ENCODE measurements at places on chromosomes 16 and 17.

GRCh38 chr17:48429638-48430586, at the start of gene SKAP1:
SKAP1 (minus strand) TSS chr17:48430214.
- DNase-seq, result no peak

DNA sequence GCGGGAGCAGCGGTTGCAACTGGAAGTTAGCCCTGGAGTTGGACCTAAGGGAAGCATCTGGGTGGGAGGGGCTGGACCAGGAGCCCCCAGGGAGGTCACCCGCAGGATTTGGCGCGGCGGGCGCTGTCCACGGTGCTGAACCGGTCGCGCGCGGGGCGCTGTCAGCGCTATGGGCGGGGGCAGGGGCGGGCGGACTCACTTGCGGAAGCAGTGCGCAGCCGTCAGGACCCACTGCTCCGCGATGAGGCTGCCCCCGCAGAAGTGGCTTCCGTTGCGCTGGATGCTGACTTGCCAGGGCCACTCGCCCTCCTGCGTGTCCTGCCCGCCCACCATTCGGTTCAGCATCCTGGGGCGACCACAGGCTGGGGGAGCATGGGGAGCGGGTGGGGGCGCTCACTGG, 4.5 kb downstream of the PRSS27 start:
- DNase-seq, result peak; percentile 78

GRCh38 chr16:27725236-27726000, 175.5 kb downstream of the KATNIP start:
- DNase-seq, result no peak

GRCh38 chr16:73483076-73483791, 435.3 kb upstream of the ZFHX3 start:
- DNase-seq, result no peak

GRCh38 chr16:72199761-72200337, 27.9 kb upstream of the PMFBP1 start:
- no peak for DNase-seq

- DNase-seq, result no peak
Observed at GRCh38 chr17:61440697-61441096, 11.5 kb upstream of the TBX4 start.

DNA sequence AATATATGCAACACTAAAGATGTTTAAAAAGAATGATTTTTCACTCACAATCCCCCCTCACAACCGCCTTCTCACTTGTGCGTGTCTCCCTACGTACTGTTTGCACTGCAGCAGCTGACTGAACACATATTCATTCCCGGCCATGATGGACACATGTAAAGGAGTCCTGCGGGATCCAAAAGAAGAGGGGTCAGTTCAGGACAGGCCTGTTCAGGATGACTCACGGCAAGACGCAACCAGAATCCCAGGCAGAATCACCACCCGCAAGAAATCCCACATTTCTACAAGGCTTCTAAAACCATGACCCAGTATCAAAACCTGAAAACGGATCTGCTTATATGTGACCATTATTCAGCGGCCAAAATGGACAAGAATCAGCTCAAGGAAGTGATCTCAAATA, 52.3 kb downstream of the CYB5D2 start:
- no peak for DNase-seq

DNA sequence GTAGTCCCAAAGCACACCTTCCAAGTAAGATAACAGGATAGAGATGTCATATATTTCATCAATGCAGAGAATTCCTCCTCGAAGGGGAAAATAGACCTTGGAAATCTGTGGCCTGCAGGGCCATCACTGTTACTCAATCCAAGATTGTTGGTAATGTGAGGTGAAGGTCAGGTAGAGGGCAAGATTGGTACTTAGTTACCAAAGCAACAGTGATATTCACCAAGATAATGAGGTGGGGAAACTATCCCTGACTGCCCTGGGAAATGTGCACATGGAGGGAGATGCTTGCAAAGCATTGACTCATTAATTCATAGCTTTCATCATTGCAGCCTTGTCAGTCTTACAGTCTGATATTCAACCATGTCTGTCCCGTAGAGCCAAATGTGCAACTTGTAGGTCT, 234.1 kb upstream of the MON1B start:
- no peak for DNase-seq

GRCh38 chr16:11806721-11807120, 9.7 kb upstream of the ZC3H7A start:
- DNase-seq, result no peak

GRCh38 chr17:64173646-64174045, 43.7 kb upstream of the ERN1 start:
- no peak for DNase-seq

GRCh38 chr16:16047761-16048160, 98.3 kb downstream of the ABCC1 start:
- DNase-seq, result no peak

GRCh38 chr16:57601801-57602478, 26.5 kb upstream of the ADGRG1 start:
- no peak for DNase-seq

DNA sequence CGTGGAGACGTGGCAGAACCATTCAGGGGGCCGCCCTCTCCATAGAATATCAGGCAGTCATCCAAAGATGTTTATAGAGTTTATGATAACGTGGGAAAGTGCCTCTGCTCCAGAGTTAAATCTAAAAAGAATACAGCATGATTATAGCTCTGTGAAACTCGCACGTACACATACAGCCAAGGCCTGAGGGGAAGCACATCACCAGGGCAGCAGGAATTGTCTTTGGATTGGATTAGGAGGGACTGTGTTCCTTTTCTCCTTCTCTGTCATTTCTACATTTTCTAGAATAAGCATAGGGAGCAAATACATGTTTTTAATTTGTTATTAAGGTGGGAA, 26.9 kb downstream of the EEF2K start:
- DNase-seq, result no peak

- DNase-seq, result no peak
Observed at GRCh38 chr17:5014357-5014756, 16.6 kb downstream of the KIF1C start.

- peak; percentile 96 for DNase-seq
Observed at GRCh38 chr16:67226804-67227566, at the start of gene TMEM208. TMEM208 (plus strand) TSS chr16:67227130; CDS start chr16:67227219, 89 bp downstream.

GRCh38 chr16:87414251-87414680, 22.1 kb downstream of the MAP1LC3B start:
- peak; percentile 18 for DNase-seq

DNA sequence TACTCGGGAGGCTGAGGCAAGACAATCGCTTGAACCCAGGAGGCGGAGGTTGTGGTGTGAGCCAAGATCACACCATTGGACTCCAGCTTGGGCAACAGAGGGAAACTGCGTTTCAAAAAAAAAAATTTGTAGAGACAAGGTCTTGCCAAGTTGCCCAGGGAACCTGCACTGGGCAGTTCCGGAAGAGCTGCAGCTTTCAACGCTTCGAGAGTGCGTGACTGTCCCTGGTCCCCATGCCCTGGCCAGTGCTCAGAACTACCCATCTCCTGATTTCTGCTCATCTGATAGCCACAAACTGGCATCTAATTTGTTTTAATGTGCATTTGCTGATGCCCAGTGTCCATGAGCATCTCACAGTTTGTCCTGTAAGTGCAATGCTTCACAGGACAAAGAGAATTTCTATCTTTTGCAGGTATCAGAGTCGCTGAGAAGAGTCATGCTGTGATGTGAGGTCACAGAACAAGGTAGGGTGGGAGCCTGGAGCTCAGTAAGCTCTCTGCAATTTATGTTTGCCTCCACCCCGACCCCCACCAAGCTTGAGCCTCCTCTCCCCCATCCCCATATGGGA, 3.9 kb downstream of the ACTG1 start:
- DNase-seq, result no peak

GRCh38 chr16:31148281-31148728, 1.6 kb downstream of the PRSS36 start:
- no peak for DNase-seq

- DNase-seq, result no peak
Observed at GRCh38 chr17:50691550-50692447, 15.9 kb downstream of the ANKRD40 start.

DNA sequence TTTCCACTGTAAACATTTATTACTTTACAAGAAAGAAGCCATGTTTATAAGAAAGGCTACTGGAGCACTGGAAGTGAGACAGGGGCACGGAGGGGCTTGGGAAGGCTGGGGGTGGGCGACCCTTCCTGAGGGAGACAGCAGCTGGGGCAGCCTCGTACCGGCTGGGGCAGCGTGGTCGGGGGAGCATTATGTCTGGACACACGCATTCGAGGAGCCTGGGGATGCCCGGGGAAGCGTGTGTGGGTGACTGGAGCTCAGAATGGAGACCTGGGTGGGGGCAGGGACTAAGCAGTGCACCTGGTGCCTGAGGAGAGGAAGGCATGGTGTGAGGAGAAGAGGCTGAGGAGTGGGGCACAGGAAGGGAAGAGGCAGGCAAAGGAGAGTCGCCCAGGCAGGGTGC, 64.5 kb downstream of the SRCIN1 start:
- no peak for DNase-seq

DNA sequence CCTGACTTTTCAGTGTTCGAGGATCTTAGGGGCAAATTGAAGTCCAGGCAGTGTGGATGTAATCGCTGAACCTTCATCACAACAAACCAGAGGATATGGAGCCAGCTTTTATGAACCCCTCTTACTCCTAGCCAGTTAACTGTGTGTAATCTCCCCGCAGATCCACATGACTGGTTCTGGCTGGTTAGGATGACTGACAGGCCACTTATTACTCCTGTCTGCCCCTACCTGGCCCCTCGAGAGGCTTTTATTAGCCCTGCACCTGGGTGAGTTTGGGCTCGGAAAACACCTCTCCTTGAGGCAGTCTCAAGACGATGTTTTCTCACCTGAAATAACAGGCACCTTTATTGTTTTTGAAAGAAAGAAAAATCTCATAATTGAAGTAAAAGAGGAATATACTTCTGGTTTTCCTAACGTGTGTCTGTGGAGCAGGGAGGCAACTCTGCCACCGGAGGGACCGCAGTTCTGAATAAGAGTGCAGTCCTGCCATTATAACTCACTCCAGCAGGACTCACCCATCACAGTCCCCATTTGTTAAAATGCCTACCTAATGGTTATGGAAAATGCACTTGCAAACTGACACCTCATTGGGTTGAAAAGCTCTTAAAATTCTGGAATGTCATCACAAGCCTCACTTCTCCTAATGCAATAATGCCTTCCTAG, 291.9 kb upstream of the N4BP1 start:
- DNase-seq, result no peak

- DNase-seq, result peak; percentile 71
Observed at GRCh38 chr16:546909-547770, 13.1 kb upstream of the PRR35 start.

DNA sequence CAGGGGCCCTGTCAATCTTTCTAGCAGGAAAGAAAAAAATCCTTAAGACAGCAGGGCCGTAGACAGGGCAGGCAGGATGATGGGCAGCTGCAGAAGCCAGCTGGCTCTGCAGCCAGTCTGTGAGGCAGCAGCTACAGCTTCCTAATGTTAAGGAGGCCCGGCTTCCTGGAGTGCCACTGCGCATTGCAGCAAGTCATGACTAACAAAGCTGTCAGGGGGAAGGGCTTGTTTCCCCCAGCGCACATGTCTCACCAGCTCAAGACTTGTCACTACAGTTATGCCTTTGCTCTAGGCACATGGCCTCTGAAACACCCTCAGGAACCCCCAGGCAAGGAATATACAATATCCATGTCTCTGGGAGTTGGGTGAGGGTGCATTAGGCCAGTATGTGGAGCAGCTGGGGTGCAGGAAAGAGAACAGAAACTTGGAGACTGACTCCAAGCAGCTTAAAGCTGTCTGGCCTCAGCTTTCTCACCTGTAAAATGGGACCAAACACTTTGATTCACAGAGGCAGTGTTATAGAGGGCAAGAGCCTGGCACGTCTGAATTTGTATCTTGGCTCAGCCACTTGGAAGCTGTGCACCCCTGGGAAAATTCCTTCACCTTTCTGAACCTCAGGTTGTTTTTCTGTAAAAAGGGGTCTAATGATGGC, 220.0 kb downstream of the HAPSTR1 start:
- DNase-seq, result peak; percentile 60

DNA sequence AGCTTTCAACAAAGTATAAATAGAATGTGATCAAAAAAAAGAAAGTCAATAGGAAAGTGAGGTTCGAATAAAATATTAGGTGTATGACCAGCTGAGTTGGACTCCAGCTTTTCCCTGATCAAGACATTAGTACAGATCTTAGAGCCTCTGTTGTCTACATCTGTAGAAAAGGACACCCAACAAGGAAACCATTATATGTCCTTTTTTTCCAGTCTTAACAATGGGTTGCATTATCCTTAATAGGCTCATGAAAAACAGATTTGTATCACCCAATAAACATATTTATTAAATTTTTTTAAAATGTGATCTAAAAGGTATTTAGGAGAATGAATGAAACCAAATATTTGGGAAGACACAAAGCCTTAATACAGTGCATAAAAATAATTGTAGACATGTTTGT, 18.1 kb downstream of the ABCA6 start:
- DNase-seq, result no peak

GRCh38 chr16:85027958-85028684, 526 bp downstream of the KIAA0513 start:
- no peak for DNase-seq

GRCh38 chr16:4293822-4294457, 21.1 kb upstream of the TFAP4 start:
- no peak for DNase-seq

- DNase-seq, result no peak
Observed at GRCh38 chr17:67372751-67373150, 4.3 kb upstream of the PITPNC1 start.

DNA sequence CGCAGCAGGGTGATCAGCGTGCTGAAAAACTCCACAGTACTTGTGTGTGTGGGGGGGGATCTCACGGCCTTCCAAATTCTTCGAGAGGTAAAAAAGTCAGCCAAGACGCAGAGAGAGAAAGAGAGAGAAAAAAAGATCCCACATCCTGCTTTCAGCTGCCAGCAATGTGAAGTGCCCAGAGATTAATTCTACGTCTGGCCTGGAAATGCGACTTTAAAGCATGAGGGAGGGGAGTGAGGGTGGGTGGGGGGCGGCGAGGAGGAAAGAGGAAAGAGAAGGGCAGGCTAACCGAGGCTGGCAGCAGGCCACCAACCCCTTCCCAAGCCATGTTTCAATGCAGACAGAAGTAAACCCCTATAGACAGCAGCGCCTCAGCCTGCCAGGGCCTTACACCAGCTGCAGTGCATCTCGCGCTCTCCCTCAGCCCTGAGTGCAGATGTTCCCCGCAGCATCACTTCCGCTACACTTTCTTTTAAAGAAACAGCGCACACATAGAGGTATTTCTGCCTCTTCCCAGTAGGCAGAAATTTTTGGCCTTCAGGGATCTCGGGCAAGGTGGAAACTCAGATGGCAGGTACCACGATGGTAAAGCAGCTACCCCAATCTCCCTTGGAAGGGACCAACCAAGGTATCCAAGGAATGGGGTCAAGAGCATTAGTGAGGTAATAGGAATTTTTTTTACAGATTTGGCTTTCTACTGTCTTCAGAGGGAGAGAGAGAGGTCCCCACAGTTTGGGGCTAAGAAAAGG, 87.8 kb downstream of the SMG6 start:
- DNase-seq, result peak; percentile 61

GRCh38 chr17:63540590-63540989, 9.7 kb upstream of the DCAF7 start:
- no peak for DNase-seq

Measured in dorsolateral prefrontal cortex (tissue), 122 donors.